Endothelial cell (in vitro differentiated cells): ENCODE measurements at places on chromosomes 3 and 15. TPM values are rescaled to one million over a fixed set of nuclear protein-coding genes. Genes with fewer than 3 reads are reported as not detected.

RASL12 gene
- 0.69 TPM for total RNA-seq

HIGD2B gene
- not detected for total RNA-seq

CCR8 gene
- total RNA-seq = not detected

- DNase-seq = no peak
- H3K36me3 ChIP-seq = no peaks in the 10 kb centered on the region
- no peaks in the 10 kb centered on the region for H3K4me1 ChIP-seq
- no peak overlapping the region for H3K4me3 ChIP-seq
These were observed 11.8 kb upstream of the CSTA start for GRCh38 chr3:122313281-122313680.

DNA sequence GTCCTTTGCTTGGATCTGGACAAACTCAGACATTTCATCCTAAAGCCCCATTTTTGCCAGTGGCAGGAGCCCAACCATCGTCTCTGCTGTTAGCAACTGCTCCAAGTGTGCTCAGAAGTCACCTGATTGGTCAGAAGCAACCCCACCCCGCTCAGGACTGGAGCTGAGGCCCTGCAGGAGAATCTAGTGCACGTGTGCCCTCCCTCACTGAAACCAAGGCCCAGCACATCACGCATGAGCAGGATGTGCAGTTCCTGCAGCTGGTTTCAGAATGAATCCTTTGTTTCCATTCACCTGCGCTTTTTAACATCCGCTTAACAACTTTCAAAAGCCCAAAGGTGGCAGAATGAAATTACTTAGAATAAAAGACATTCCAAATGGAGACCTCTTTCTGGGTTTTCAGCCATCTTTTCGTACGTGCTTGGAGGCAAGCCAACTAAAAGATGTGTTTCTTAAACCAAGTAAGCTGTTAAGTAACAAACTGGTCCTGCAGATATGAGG is 81.2 kb downstream of the SRGAP3 start:
- H3K36me3 ChIP-seq = no peaks in the 10 kb centered on the region
- H3K27me3 ChIP-seq = peaks cover 2% of the 10 kb centered on the region
- H3K4me1 ChIP-seq = peaks cover 8% of the 10 kb centered on the region
- no peak overlapping the region for H3K4me3 ChIP-seq

- peaks cover 2% of the 10 kb centered on the region for H3K4me1 ChIP-seq
- no peak overlapping the region for H3K4me3 ChIP-seq
- H3K27me3 ChIP-seq = peaks cover 3% of the 10 kb centered on the region
- H3K27ac ChIP-seq = no peak overlapping the region
- no peak for DNase-seq
These were observed 22.4 kb downstream of the CD86 start for GRCh38 chr3:122077293-122078234.

DNA sequence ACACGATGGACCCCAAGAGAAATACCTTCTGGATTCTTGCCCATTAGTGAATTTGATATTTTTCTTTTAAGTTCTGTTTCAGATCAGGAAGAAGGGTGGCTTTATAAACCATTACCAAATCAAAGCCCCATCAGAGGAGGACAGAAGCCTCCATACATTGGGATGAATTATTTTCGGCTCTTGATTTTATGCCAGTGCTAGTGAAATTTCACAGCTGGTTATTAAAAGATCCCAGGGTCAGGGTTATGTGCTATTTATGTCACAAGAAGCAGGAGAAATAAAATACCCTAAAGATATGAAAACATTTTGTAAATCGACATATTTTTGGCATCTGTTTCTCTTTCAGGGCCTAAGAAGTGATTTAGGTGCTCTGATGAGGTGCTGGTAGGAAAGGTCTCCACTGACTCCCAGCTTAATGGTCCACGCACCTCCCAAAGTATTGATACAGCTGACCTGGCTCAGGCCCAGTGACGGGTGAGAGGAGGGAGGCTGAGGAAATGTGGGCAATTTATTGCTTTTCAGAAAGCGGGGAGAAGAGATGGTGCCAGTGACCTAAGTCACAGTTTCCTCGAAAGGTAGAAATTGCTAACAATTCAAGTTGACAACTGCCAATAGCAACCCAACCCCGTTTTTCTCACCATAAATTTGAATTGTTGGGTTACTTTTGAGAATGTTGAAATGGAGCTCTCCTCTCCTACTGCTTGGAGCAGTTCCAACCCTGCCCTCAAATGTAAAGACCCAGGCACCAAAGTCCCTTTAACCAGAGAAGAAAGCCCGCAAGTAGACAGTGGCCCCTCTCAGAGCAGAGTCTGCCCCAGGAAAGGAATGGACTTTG is 315.6 kb upstream of the NR2E3 start:
- H3K4me1 ChIP-seq = no peaks in the 10 kb centered on the region
- no peaks in the 10 kb centered on the region for H3K27me3 ChIP-seq
- DNase-seq = no peak

DNA sequence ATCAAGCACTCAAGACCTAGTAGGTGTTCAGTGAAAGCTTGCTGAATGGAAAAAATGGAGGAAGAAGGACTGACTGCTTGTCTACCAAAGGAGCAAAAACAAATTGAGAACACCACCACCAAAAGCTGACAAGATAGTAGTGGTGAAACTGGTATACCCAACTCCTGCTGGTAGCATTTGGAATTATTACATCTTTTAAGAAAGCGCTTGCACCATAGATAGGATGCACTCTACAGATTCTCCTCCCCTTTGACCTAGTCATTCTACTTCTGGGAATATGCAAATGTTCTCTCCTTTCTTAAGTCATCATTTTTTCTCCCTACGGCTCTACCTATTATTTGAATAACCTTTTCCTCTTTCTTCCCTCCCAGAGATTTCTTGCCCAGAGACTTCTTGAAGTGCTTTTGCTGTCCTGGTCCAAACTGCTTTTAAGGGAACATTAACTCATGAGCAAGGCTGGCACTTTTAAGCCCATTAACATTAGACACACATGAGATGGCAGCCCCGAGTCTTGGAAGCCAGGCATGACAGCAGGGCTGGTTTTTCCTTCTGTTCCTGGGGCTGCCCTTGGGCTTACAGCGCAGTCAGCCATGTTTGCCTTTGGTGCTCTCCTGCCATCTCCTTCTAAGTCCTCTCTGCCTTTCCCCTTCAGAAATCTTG is 75.0 kb upstream of the TLE3 start:
- no peak for DNase-seq
- H3K27me3 ChIP-seq = no peaks in the 10 kb centered on the region
- peaks cover 10% of the 10 kb centered on the region for H3K4me1 ChIP-seq
- H3K4me3 ChIP-seq = no peak overlapping the region
- H3K36me3 ChIP-seq = no peaks in the 10 kb centered on the region

DNA sequence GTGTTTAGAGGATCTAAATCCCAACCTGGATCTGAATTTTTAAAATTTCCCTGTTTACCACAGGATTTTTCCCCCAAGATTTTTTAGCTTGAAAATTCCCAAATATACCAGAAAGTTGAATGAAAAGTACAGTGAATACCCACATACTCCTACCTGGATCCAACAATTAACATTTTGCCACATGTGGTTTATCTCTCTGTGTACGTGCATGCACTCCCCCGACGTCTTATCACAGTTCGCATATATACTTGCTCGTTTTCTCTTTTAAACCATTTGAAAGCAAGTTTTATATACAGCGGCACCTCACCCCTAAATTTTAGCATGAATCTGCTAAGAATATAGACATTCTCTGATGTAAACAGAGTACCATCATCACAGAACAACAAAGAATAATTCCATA is 165.3 kb downstream of the ATG7 start:
- H3K4me3 ChIP-seq = no peak overlapping the region
- H3K27ac ChIP-seq = no peak overlapping the region
- H3K36me3 ChIP-seq = no peaks in the 10 kb centered on the region
- H3K4me1 ChIP-seq = peaks cover 4% of the 10 kb centered on the region

- peak overlapping the region; percentile 85 for H3K27ac ChIP-seq
- H3K4me1 ChIP-seq = peaks cover 54% of the 10 kb centered on the region
- DNase-seq = no peak
These were observed 664 bp downstream of the PPCDC start for GRCh38 chr15:75023872-75024636.

- H3K36me3 ChIP-seq = no peaks in the 10 kb centered on the region
- peaks cover 5% of the 10 kb centered on the region for H3K27me3 ChIP-seq
- peaks cover 48% of the 10 kb centered on the region for H3K4me1 ChIP-seq
- H3K4me3 ChIP-seq = no peak overlapping the region
- DNase-seq = no peak
These were observed 126.8 kb upstream of the ARHGEF3 start for GRCh38 chr3:56928379-56929068.

DNA sequence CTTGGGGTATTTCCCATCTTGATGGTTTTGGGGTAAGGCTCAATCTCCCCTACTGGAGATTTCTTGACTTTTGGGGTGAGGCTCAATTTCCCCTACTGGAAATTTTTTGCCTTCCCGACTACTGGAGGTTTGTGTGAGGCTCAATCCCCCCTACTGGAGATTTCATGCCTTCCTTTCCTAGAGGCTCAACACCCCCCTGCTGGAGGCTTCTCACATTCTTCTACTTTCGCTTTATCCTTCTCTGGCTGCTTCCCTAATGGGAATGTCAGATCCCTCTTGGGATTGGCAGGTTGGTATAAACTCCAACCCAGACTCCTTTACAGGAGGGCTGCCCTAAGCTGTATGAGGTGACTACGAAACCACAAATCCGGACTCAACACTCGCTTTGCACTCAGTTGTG is 49.2 kb downstream of the KATNBL1 start:
- no peak for DNase-seq
- H3K4me1 ChIP-seq = no peaks in the 10 kb centered on the region
- peaks cover 4% of the 10 kb centered on the region for H3K27me3 ChIP-seq
- no peak overlapping the region for H3K27ac ChIP-seq

DNA sequence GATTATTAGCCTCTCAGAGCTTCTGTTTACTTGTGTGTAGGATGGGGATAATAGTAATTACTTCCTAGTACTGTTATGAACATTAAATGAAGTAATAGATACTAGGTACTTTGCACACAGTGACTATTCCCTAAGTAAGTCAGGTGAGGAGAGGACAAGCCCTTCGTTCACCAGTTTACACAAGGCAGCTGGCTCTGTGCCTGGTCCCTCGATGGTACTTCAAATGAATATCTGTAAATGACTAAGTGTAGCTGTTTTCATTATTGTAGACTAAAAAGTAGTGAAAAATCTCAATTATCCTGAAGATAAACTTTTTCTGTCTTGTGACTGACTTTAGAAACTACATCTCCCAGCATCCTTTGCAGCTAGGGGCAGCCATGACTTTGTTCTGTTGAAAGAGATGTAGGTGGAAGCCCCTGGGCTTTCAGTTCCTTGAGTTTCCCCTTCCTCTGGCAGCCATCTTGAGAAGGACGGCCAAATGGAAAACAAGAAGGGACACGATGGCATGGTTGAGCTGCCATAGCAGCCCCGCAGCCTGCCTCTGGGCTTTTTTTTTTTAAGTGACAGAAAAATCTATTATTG is 11.7 kb upstream of the WNT7A start:
- H3K4me1 ChIP-seq = peaks cover 3% of the 10 kb centered on the region
- no peak for DNase-seq
- no peak overlapping the region for H3K27ac ChIP-seq

DNA sequence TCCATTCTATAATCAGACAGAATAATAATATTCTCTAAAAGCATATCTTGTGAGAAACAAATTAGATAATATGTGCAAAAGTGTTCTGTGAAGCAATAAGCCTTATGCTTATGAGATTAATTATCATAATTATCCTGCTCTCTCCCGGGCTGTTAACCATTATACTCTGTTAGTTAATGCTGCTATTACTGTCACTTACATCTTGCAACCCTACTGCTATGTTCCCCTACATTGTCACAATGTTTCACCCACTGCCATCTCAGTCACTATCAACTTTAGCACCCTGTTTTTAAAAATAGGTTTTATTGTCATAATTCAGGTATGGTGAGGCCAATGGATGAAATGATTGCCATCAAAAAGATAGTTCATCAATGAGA is 15.2 kb upstream of the KLHL24 start:
- peaks cover 8% of the 10 kb centered on the region for H3K4me1 ChIP-seq
- no peak overlapping the region for H3K4me3 ChIP-seq
- no peaks in the 10 kb centered on the region for H3K36me3 ChIP-seq
- DNase-seq = no peak
- peaks cover 3% of the 10 kb centered on the region for H3K27me3 ChIP-seq

DNA sequence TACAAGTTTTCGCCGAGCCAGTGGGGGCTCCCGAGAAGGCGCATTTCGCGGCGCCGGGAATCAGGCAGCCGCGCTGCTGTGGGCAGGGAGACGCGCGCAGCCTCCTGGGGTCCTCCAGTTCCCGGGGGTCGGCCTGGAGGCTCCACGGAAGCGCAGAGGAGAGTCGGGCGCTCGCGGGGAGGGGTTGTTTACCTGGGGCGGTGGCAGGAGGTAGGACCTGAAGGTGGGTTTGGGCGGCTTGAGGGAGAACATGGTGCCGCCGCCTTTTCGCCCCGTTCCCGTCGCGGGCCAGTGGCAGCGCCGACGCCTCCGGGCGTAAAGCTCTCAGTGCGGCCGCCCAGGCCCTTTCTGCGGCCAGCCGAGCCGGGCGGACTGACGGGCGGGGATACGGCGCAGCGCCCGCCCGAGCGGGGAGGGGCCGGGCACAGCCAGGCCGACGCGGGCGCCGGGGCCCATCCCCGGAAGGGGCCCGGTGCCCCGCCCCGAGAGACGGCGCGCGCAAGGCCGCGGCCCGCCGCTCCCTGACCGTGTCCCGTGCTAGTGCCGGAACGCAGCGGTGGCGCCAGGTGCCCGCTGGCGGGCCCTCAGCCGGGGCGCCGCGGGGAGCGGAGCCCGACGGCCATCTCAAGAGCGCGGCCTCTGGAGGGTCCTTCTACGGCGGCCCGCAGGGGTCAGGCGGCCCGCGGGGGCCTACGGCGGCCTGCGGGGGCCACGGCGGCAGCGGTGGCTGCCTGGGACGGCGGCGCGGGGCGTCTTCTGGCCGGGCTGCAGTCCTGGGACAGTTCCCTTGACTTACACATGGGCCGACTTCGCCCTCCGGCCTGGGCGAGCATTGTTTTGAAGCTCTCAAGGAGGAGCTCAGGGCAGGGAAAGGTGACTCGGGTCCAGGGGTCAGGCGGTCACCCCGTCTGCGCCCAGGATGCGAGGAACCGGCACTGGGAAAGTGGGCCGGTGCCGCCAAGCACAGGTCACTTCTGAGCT is at the start of gene MTMR10:
Gene MTMR10 (minus strand): TSS at position 374 of the 981 bp plus-strand sequence. CDS start 122 bp downstream, at position 252.
- H3K4me3 ChIP-seq = peak within 1 kb of the TSS; percentile 95
- peak; percentile 78 for DNase-seq
- peaks cover 2% of the 10 kb centered on the region for H3K27me3 ChIP-seq
- peak within 1 kb of the TSS; percentile 92 for H3K27ac ChIP-seq
- peaks cover 3% of the 10 kb centered on the region for H3K36me3 ChIP-seq
- H3K4me1 ChIP-seq = peaks cover 19% of the 10 kb centered on the region

DNA sequence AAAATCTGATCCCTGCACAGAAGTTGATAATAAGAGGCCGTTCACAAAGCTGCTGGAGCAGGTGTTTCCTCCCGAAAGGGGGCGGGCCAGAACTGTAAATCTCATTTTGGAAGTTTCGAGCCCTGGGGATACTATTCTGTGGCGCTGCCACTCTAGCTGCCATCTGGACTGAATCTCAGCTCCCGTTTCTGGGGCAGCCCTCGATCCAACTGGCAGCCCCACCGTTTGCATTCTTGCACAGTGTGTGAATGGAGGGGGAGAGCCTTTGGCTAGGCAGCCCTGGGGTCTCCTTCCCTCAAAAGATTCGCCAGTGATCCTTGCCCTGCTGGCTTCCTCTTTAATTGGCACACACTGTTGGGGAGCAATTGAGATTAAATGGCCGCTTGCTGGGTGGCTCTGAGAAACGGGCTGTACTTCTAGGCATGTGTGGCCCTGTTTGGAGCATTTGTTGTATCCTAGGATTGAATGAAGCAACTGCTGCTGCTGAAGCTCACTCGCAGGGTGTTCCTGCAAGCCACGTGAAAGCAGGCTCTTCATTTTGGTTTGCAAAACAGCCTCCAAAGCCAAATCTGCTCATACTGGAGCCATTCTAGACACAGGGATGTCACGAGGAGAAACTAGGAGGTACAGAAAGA is 57.2 kb upstream of the TOPAZ1 start:
- no peak overlapping the region for H3K27ac ChIP-seq
- H3K27me3 ChIP-seq = peaks cover 2% of the 10 kb centered on the region
- H3K4me1 ChIP-seq = peaks cover 3% of the 10 kb centered on the region
- no peaks in the 10 kb centered on the region for H3K36me3 ChIP-seq
- no peak for DNase-seq
